ENCODE measurements at places on chromosomes 7 and 10. TPM values are rescaled to one million over a fixed set of nuclear protein-coding genes. Genes with fewer than 3 reads are reported as not detected.

The OR9A2 gene
- not detected for total RNA-seq

The ASB10 gene
- total RNA-seq, result not detected

The STOX1 gene
- 0.12 TPM for total RNA-seq

The GSAP gene
- 28.9 TPM for total RNA-seq

The BTBD16 gene
- total RNA-seq, result not detected

The ABCF2 gene
- 24.2 TPM for total RNA-seq

The HECW1 gene
- total RNA-seq, result not detected

The WDFY4 gene
- total RNA-seq, result 10.1 TPM

The SLC16A9 gene
- total RNA-seq, result 0.07 TPM

The PDLIM1 gene
- total RNA-seq, result 44.4 TPM

The SLC26A3 gene
- total RNA-seq, result not detected

The SDHAF3 gene
- 7.0 TPM for total RNA-seq

The HTR5A gene
- total RNA-seq, result not detected

The PPP1R17 gene
- not detected for total RNA-seq

The RET gene
- not detected for total RNA-seq

The FUOM gene
- 9.1 TPM for total RNA-seq

The GPRIN2 gene
- not detected for total RNA-seq

The KCP gene
- 0.23 TPM for total RNA-seq

The RAB18 gene
- total RNA-seq, result 112 TPM

The TYSND1 gene
- total RNA-seq, result 14.9 TPM

The CNTNAP2 gene
- not detected for total RNA-seq

The CREB5 gene
- total RNA-seq, result 0.81 TPM

All from T-helper 17 cell (primary cell).